Stimulated activated CD8-positive, alpha-beta memory T cell treated with anti-CD3 and anti-CD28 coated beads, Interleukin-4, amount 100 ng/mL, for 1 hour (primary cell): ENCODE measurements at places on chromosomes 12 and 14.

DNA sequence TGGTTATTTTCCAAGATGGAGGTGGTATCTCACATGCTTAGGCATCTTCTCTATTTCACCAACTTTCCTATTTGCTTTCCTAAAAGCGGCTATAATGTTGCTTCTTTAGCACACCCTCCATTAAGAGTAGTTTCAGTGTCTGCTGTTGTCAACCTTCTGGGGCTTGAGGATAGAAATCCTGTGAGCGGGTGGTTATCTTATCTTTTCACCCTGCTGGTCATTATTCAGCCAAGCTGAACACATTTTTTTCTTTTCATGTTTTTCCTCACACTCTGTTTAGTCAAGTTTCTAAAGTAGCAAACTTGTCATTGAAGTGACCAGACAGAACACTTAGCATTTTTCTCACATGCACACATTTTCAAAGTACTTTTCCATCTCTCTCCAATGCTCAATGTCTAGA lies 104.5 kb downstream of the SLC8A3 start:
- DNase-seq, result no peak

DNA sequence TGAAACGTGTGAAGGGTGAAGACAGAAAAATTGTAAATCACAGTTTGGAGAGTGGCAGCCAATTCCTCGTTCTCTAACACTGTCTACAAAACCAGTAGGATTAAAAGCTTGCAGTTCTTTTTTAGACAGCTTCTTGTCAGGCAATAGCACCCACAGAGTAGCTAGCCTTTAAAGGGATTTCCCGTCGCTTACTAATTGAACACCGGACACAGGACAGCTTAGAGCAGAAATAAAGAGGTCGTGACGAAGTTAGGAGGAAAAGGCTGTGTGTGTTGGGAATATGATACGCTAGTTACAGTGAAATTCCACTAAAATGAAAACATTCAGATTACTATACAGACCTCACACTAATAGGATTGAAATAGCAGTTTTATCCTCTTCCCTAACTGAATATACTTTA lies 149.1 kb upstream of the FLRT2 start:
- DNase-seq, result no peak

- no peak for DNase-seq
Observed at GRCh38 chr14:93824076-93824475, 35.8 kb upstream of the PRIMA1 start.

- DNase-seq, result no peak
Observed at GRCh38 chr12:1906579-1906978, 11.9 kb downstream of the CACNA2D4 start.

GRCh38 chr12:27333403-27334009 lies 870 bp downstream of the BMAL2 start:
- DNase-seq, result no peak

GRCh38 chr14:103699901-103700752 lies 15.1 kb downstream of the XRCC3 start:
- DNase-seq, result no peak

GRCh38 chr12:123055281-123055766 lies 74.8 kb downstream of the ARL6IP4 start:
- DNase-seq, result no peak

DNA sequence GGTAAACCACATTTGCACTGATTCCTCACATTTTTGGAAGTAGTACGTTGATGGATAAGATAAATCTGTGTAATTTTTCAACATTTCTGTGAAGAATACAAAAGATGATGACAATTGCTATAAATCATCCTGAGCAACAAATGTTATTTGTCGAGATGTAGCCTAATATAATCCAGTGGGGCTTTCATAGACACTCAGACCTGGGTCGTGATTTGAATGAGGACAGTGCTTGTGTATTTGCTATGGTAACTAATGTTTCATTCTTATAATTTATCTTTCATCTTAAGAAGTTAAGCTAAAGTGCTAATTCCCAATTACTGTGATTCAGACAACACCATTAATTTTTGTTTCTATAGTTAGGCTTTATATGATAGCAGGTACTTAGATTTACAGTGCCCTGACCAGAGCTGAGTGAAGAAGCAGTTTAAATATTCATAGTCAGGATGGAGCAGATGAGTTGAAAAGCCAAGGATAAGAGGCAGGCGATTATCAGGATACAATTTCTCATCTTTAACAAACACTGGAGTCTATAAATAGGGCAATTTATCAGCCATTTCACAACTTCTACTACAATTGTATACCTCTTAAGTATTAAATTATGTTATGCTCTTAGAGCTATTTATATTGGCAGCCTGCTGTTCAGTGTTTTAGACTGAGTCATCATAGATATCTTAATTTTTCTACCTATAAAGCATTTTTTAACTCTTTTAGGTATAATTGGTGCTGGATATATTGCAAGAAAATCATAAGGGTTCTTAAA lies 359.9 kb downstream of the TRHDE start:
- no peak for DNase-seq

GRCh38 chr12:118288174-118288573 lies 84.5 kb downstream of the TAOK3 start:
- no peak for DNase-seq

DNA sequence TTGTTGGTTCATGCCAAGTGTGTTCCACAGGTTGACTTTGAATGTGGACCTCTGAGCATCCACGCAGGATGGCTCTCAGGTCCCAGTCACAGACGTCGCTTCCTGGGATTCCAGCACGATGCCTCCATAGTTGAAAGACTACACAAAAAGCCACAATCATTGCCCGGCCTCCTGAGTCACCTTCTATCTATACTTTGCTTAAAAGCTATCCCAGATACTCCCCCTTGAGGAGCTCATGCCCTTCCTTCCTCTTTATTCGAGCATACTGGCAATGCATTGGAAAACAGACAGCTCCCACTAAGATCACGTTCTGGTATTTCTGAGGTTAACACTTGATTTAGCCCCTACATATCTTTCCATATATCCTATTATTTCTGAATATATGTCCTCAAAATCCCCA lies 40.1 kb downstream of the ZNF664 start:
- DNase-seq, result no peak

DNA sequence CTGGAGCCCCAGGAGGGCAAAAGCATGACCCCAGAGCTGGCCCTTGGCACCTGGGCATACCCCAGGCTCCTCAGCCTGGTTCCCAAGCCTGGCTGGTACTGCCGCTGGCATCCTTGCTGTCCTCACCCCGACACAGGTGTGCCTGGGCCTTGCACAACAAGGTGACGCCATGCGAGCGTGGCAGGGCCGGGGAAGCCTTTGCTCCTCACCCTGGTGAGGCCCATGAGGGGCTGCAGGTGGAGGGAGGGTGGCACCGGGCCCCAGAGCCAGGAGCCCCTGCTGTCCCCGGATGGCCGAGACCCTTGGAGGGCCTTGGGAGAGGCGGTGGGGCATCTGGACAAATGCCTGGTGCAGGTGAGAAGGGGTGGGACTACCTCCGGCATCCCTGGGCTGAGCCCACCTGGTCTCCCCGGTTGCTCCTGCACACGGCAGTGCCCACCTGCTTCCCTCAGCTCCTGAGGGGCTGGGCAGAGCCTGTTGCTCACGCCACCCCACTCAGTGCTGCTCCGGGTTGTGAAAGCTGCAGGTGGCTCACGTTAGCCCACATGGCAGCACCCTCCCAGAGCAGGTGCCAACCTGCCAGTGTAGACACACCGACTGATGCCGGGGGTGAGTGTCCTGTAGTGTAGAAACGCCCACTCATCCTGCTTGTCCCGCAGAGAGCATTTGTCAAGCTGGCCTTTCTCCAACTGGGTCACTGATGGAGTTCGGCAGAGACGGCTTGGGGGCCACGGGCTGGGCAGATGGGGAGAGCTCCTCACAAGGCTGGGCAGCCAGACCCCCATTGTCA lies 24.6 kb upstream of the KIF26A start:
- DNase-seq, result no peak

DNA sequence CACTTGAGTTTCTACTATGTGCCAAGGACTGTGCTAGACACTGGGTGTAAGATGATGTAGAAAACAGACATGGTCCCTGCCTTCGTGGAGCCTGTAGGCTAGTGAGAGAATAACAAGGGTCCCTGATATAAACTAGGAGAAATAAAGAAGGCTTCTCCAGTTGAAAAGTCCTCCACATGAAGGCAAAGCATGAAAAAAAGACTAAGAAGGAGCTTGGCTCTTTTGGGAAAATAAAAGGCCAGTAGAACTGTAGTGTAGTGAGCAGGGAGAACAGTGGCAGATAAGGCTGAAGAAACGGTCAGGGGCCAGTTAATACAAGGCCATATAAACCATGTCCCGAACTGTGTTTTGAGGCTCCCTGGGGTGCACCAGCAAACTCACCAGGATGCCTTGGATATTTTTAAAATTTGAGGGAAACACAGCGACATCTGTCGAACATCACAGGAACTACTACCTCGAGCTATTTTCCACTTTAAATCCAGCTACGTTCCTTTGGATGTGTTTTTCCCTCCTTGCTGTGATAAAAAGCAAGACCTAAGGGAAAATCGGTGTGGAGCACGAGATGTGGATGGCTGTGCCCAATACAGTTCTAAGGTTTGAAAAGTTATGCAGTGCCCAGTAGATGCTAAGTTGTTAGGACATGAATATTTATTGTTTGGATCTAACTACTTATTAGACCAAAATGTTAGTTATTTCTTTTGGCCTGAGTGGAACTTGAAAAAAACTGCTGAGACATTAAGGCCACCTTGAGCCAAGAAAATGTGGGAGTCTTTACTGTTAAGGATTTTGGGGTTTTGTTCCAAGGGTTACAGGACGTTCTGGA lies 8.5 kb upstream of the CFL2 start:
- DNase-seq, result no peak

DNA sequence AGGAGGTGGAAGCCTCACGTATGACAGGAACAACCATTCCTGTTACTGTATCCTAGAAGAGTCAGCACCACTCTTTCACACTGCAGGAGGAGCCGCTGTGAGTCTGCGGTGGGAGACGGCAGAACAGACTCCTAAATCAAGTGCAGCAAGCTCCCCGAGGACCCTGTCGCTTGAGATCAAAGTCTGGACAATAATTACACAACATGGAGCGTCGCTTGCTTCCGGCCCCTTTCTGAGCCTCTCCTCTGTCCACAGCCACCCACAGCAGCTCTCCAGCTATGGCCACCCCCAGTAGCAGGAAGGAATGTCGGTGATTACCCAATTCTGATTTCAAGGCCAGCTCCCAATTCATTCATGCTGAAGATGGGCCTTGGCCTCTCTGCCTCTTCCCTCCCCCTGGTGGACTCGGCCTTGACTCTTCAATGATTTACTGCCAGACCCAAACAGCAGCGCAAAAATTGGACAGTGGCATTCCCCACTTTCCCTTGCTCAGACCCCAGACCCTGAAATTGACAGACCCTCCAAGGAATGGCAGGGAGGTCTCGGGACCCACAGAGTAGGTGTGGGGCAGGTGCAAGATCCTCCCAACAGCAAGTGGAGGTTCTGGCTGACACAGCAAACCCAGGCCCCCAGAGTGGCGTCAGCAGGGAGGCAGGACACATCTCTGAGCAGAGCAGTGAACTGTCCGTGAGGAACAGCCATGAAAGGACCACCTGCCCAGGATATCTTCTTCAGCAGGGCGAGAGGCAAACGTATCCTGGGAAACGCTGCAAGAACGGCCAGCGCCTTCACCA lies 272.7 kb upstream of the DIO3 start:
- DNase-seq, result no peak

- DNase-seq, result no peak
Observed at GRCh38 chr14:103260629-103261124, 73.4 kb upstream of the EIF5 start.

GRCh38 chr12:46843811-46844210 lies 18.0 kb upstream of the SLC38A4 start:
- no peak for DNase-seq

- no peak for DNase-seq
Observed at GRCh38 chr14:100536721-100537445, 50.3 kb downstream of the BEGAIN start.

- DNase-seq, result no peak
Observed at GRCh38 chr14:32327255-32327961, 1.7 kb upstream of the AKAP6 start.

DNA sequence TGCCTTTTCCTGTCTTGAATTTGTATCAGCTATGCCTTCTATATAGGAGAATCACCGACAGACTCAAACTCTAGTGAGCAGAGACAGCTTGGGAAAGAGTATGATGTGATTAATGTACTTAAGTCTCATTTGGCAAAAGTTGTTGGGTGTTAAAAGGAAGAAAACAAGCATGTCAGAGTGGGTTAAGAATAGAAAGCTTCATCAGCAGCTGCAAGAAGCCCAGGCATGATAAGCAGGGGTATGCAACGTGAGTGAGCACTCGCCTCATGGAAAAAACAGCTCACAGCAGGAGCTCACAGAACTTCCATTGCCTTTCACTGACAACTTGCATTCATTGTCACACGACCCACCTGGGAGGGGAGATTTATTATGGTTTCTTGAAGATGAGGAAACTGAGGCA lies 35.9 kb upstream of the WNK1 start:
- no peak for DNase-seq

- no peak for DNase-seq
Observed at GRCh38 chr14:100524233-100524932, 62.8 kb downstream of the BEGAIN start.

- no peak for DNase-seq
Observed at GRCh38 chr12:40446385-40446784, 221.6 kb downstream of the LRRK2 start.

- DNase-seq, result no peak
Observed at GRCh38 chr12:14613718-14614117, 46.0 kb upstream of the PLBD1 start.
